ENCODE measurements at places on chromosomes 1 and 21. TPM values are rescaled to one million over a fixed set of nuclear protein-coding genes. Genes with fewer than 3 reads are reported as not detected.

Gene SUSD4
- total RNA-seq: not detected

Gene CRYBG2
- total RNA-seq: not detected

Gene NGF
- total RNA-seq: 3.8 TPM

Gene FCRLB
- total RNA-seq: 1.8 TPM

Gene ZNF695
- 1.2 TPM for total RNA-seq

Gene SLAMF8
- total RNA-seq: 0.36 TPM

Gene SLC37A1
- total RNA-seq: 6.9 TPM

Gene LCE2B
- total RNA-seq: not detected

Gene CFHR3
- not detected for total RNA-seq

Gene ARHGAP29
- 13.3 TPM for total RNA-seq

Gene DCDC2B
- not detected for total RNA-seq

Gene LMOD1
- 17.1 TPM for total RNA-seq

Gene UBQLN4
- 13.0 TPM for total RNA-seq

Gene TMPRSS15
- not detected for total RNA-seq

Gene ADAM30
- total RNA-seq: not detected

Gene S100B
- 0.29 TPM for total RNA-seq

Gene FRRS1
- 23.2 TPM for total RNA-seq

Gene GBP7
- total RNA-seq: not detected

Gene LRIF1
- 10.5 TPM for total RNA-seq

Gene NTMT2
- not detected for total RNA-seq

Gene SCAMP3
- 41.3 TPM for total RNA-seq

Gene SMCP
- total RNA-seq: not detected

Gene AGMAT
- 2.2 TPM for total RNA-seq

Gene SLC9C2
- not detected for total RNA-seq

Gene HES3
- not detected for total RNA-seq

Gene CXADR
- total RNA-seq: 0.36 TPM

Gene ENAH
- total RNA-seq: 344 TPM

Gene LCE4A
- total RNA-seq: not detected

Gene TMEM240
- 2.7 TPM for total RNA-seq

Gene BCL10
- 35.7 TPM for total RNA-seq

Gene HSPG2
- total RNA-seq: 265 TPM

Gene DPT
- 2.4 TPM for total RNA-seq

Gene ACTL8
- total RNA-seq: not detected

Gene G0S2
- total RNA-seq: 11.2 TPM

Gene CELA2B
- not detected for total RNA-seq

Gene C1orf21
- total RNA-seq: 17.0 TPM

Gene KRTAP19-3
- not detected for total RNA-seq

Gene SLC45A3
- total RNA-seq: 1.1 TPM

Gene MNDA
- total RNA-seq: under 0.01 TPM

Gene GBP5
- under 0.01 TPM for total RNA-seq
